ENCODE measurements at places on chromosomes 11 and 22.

GRCh38 chr11:6611092-6611962 lies 689 bp downstream of the TAF10 start:
- DNase-seq: peak; percentile 44

DNA sequence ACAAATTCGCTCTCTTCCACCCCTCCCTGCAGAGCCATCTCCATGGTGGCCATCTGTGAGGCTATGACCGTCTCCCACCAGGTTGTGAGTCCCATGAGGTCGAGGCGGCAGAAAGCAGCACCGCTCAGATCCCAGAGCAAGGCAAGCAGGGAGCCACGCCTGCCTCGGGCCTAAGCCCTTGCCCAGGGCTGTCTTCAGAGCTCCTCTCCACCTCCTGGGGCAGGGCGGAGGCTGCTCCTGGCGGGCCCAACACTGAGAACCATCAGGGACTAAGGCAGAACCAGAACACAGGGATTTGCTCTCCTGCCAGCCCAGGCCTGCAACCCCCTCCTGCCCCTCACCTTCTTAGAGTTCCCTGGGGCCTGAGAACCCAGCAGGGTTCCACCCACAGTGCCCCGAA lies 80.9 kb upstream of the WNT11 start:
- DNase-seq: no peak

DNA sequence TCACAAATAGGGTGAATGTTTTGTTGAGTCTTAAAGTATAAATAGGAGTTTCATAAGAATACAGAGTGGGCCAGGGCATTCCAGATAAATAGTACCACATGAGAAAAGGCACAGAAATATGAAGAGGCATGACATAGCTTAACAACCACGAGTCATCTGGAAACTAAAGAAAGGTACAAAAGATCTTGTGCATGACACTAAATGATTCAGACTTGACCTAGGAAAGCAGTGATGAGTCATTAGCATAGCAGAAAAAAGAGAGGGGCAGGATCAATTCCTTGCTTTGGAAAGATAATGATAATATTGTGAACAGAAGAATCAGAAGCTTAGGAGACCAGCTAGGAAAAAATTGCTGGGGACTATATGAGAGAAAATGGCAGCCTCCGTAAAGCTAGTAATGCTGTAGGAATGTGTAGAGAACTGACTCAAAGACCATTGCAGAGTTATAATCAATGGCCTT lies 47.6 kb upstream of the FIBIN start:
- peak; percentile 67 for DNase-seq

DNA sequence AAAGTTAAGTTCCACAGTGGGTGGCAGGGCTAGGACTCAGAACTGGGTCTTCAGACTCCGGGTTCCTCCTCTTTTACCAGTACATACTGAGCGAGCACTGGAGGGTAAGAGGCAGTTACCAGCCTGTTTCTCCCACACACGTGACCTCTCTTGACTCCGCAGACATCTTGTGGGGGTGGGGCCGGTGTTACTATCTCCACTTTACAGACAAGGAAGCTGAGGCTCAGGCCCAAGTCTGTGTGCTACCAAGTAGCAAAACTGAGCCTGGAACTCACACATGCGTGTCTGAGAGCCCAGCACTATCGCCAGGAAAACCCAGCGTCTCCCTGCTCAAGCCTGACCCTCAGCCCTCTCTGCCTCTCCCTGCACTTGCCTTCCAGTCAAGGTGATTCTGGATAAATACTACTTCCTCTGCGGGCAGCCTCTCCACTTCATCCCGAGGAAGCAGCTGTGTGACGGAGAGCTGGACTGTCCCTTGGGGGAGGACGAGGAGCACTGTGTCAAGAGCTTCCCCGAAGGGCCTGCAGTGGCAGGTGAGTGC lies 16.0 kb upstream of the SMIM35 start:
- no peak for DNase-seq

DNA sequence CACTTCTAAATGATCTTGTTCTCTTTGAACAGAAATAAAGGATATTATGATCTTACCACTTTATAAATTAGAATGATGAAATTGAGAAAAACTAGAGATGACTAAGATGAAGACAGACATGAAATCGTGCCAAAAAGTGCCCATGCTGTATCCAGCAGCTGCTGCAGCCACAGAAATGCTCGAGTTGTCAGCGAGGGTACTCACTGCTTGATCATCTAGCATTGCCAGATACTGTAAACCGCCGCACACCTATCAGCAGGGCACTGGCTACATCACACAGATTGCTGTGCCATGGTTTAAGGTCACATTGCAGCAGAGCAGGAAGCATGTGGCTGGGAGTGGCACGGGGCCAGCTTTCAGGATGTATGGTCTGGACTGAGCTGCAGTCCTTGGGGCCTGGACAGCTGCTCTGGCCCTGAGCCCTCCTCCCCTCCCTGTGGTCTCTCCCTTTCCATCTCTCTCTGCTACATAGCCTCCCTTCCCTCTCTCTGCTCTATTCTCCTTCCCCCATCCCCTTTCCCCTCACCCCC lies 51.0 kb upstream of the SEPTIN5 start:
- DNase-seq: peak; percentile 92

DNA sequence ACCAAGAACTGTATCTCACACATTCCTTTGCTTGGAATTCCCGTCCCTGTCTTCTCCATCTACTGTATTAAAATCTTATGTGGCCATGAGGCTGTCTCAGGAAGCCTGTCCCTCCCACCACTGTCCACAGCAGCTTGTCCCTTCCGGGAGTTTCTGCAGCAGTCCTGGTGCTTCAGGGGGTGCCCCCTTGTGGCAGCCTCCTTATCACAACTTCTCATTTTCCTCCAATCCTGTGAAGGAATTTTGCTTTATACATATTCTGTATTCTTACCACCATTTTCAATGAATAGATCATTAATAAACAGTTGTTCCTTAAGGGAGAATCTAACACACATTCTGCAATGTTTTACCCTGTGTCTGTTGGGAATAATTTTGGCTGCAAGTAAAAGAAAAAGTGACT lies 220.4 kb upstream of the RAG2 start:
- DNase-seq: no peak

DNA sequence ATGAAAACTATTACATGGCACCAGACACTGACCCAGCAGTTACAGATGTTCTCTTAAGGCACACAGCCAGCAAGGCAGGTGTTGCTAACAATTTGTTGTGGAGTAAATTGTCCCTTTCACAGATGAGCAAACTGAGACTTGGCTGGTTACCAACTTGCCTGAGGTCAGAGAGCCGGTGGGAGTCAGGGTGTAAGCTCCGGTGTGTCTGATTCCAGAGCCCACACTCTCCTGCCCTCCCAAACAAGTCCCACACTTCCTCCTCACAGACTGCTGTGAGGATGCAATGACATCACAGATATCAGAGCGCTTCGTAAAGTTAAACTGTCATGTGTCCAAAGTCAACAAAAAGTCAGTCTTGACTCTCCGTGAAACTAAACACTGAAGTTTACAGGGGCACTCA lies 12.5 kb downstream of the GDPD5 start:
- DNase-seq: peak; percentile 56

DNA sequence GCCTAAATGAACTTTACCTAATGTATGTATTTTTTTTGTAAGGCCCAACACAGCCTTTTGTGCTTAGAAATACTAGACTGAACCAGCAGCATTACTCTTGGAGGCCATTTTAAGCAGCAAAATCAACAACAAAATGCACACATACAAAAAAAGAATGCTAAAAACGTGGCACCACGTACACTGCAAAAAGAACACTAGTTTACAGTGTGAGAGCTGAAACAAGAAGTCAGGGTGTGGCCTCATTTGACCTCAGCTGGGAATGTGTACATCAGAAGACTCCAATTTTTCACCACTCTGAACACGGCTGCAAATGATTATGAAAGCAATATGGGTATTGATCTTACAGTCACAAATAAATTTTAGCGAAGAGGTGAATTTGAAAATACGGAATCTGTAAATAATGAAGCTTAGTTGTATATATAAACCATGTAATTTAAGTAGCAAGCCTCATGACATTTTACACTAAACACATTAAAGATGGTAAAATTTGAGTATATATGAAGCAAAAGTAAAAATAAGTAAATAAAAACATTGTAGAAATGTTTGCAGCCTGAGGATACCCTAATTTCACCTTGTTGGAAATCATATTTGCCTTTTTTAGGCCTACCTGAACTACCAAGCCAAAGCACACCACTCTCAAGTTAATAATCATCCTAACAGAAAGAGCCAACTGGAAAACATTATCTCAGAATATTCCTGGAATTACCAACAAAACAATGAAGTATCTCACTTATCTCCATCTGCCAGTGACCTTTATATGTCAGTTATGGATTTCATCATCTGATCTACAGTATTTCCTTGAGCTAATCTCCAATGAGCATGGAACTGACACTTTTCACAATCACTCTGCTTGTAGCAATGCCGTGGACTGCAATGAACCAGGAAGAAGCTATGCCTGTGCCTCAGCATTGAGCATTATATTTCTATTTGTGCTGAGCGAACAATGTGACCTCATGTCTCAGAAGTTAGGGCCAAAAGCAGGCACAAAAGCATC lies 319.5 kb upstream of the FAT3 start:
- no peak for DNase-seq

- peak; percentile 54 for DNase-seq
Observed at GRCh38 chr22:20550851-20551744, 43.7 kb downstream of the MED15 start.

GRCh38 chr22:45608763-45609180 lies 62.9 kb upstream of the ATXN10 start:
- DNase-seq: peak; percentile 98

- DNase-seq: no peak
Observed at GRCh38 chr11:74283580-74284180, 27.8 kb downstream of the P4HA3 start.

- no peak for DNase-seq
Observed at GRCh38 chr11:79185351-79185750, 255.5 kb downstream of the TENM4 start.

- DNase-seq: peak; percentile 55
Observed at GRCh38 chr22:37018815-37019308, 385 bp downstream of the TST start.

DNA sequence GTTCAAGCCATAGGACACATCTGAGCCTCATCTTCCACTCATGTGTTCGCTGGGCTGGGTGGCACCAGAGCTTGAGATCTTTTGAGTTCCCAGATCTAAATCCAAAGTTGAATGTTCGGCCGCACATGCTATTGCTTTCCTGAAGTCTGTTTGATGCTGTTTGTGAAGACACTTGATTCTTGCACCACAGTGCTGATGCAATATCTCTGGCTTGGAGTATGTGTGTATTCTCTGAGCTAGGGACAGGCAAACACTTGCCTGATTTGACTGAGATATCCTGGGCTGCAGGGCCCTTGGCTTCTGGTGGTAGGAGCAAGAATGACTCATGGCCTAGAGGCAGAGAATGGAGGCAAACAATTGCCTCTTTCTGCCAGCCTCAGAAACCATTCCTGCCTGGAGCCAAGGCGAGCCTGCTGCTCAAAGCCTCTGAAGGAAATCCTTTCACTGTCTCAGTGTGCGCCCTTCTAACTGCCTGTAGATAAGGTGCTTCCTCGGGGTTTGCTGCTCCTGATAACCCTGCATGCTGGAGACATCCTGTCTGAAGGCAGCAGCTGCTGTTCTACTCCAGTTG lies 73.0 kb downstream of the CYB5R2 start:
- peak; percentile 16 for DNase-seq

DNA sequence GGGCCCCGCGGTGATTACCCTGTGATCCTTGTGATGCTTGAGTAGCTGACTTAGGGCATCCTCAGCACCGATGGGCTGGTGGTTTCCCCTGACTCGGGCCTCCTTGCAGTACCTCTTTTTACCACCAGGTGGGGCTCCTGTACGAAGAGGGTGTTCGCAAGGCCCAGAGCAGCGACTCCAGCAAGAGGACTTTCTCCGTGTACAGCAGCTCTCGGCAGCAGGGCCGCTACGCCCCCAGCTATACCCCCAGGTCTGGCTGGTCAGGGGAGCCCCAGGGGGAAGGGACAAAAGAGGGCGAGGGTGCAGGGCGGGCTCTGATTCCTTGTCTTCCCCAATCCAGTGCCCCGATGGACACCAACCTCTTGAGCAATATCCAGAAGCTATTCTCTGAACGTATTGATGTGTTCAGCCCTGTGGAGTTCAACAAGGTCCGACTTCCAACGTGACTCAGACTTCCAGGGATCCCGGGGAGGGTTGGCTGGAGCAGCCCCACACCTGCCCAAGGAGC lies 1.3 kb upstream of the TM7SF2 start:
- peak; percentile 59 for DNase-seq

GRCh38 chr22:30261134-30261533 lies 5.5 kb downstream of the OSM start:
- no peak for DNase-seq
